ENCODE measurements at places on chromosomes 4 and X.

GRCh38 chrX:153379508-153379907 lies 21.6 kb downstream of the PNMA6E start:
- no peak for DNase-seq

GRCh38 chr4:68869274-68869773 lies 53.5 kb downstream of the UGT2B10 start:
- no peak for DNase-seq

GRCh38 chr4:184962125-184962638 lies 56.1 kb upstream of the HELT start:
- DNase-seq: no peak

DNA sequence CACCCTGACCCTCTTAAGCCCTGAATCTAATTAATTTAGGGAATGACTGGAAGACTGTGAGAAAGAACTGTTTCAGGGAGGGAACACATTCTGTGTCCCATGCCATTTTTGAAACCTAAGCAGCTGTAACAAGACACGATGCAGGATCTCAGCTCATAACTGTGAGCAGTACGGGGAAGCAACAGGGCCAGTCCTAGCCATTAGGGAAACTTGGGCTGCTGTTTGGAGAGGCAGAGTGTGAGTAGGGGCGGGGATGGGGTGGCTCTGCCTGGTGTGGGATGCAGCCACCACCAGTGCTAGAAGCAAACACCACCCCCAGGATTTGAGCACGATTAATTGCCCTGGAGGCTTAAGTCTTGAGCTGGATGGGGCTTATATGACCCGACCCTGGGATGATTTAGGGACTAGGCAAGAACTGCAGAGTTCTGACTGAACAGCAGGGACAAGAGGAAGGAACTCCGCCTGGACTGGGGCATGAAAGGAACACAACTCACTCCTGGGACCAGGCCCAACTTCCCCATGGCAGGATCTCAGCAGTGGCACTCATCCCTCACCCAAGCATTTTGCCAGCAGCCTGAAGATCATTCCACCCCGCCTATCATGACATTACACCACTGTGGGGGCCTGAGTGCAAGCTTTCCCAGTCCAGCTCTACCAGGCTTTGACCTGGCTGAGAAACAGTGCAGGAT lies 43.1 kb downstream of the ATRX start:
- no peak for DNase-seq

DNA sequence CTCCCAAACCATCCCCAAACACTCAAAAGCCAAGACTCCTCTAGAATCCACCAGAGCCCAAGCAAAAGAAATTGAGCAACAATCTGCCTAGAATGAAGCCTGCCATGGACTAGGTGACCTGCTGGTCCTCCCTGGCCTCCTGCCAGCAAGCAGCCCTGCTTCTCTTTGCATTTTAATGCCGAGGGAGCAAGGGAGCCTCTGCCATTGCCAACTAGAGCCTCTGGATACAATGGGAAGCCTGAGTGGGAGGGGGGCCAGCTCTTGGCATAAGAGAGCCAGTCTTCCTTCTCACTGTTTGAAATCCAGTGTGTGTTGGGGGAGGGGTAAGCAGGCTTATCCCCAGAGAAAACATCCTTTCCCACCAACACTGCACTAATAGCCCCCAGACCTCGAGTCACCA lies 1.5 kb upstream of the GDPD2 start:
- DNase-seq: no peak

DNA sequence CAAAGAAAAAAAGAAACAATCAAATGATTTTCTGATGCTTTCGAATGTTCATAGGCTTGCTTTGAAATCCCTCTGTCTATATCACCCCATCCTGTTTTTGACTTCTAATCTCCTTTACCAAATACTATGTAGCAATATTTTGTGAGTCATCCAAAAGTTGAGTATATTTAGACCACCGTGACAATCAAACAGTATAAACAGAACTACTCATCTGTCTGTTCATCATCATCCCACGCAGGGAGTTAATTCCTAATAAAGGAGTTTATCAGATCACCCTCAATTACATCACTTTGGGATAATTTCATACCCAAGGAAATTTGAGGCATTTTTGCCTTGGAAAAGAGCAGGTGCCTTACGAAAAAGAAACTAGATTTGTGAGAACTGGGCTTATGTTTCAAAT lies 212.9 kb downstream of the CBR4 start:
- no peak for DNase-seq

GRCh38 chr4:25670991-25671390 lies 15.3 kb downstream of the SLC34A2 start:
- no peak for DNase-seq
